HCEC 1CT (cell line): ENCODE measurements at places on chromosomes 3 and 15.

DNA sequence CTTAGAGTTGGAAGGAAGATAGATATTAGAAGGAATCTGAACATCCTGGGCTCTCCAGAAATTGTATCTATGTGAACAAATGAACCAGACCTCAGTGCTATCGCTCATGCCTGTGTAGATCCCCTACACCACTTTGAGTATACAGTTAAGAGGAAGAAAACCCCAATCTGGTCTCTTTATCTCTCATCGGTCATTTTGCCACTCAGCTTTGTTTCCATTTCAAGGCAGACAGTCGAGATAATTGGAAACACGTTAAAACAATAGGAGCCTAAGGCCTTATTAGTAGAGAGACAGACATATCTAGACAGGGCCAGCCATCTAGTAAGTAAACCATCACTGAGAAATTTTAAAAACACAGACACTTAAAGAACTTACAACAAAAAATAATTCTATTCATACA is 101.6 kb downstream of the MYLK start:
- DNase-seq, result no peak

GRCh38 chr3:34207002-34207401 is 408.6 kb downstream of the PDCD6IP start:
- DNase-seq, result no peak

GRCh38 chr15:44137750-44138149 is 57.3 kb downstream of the FRMD5 start:
- peak; percentile 30 for DNase-seq

- DNase-seq, result no peak
Observed at GRCh38 chr15:33204087-33204486, 9.6 kb upstream of the FMN1 start.

- DNase-seq, result no peak
Observed at GRCh38 chr3:33358172-33358781, 81.0 kb downstream of the FBXL2 start.
